ENCODE measurements at places on chromosomes 16 and 17. TPM values are rescaled to one million over a fixed set of nuclear protein-coding genes. Genes with fewer than 3 reads are reported as not detected.

DNA sequence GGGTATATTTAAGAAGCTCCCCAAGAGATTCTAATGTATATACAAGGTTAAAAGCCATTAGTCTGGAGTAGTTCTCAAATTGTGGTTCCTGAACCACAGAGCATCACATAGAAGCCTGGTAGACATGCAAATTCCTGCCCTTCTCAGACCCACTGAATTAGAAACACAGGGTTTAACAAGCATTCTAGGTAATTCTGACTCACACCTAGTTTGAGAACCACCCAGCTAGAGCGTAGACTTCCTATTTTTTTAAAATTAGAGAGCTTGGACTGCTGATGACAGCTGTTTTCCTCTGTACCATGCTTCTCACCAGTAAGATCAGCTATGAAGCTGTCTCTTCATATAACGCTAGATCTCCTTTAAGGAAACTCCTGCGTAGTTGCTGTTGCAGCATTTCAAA lies 50.6 kb downstream of the HS3ST3B1 start:
- no peak for DNase-seq

- DNase-seq, result no peak
These were observed 19.1 kb upstream of the HEXD start for GRCh38 chr17:82399041-82399441.

DNA sequence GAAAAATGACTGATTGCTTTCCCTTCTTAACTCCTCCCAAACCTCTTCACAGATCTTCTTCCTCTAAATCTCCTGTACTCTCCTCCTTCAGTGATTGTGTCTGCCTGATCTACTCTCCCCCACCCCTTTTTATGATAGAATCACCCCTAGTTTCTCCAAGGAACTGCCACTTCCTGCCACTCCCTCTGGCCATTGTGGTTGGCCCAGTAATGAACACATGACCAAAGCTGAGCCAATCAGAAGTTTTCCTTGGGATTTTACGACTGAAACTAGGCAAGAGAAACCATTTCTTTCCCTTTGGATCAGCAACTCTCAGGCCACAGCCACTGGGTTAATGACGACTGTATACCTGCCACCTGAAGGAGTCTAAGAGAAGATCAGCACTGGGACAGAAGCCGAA lies 15.9 kb downstream of the IRX3 start:
- no peak for DNase-seq

DNA sequence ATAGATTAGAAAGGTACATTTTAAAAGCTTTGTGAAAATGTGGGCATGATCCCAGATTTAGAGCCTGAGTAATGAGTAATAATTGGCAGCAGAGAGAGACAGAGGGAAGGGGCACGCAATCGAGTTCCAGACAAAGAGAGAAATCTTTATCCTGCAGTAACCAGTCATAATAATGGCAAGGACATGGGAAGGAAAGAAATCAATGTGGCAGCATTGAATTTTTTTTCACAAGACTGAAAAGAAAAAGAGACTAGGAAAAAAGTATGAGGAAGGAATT lies 790.8 kb upstream of the SOX9 start:
- no peak for DNase-seq

DNA sequence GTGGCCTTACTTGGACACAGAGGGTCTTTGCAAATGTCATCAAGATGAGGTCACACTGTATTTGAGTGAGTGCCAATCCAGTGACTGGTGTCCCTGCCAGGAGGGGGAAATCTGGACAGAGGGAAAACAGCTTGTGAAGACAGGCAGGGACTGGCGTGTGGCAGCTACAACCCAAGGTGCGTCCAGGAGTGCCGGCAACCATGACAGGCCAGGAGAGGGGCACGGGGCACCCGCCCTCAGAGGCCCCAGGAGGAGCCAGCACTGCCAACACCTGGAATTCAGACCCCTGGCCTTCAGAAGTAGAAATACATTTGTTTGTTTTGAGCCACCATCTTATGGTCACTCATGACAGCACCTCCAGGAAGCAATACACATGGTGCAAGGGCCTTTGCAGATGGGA lies 225.7 kb downstream of the CPPED1 start:
- peak; percentile 27 for DNase-seq

DNA sequence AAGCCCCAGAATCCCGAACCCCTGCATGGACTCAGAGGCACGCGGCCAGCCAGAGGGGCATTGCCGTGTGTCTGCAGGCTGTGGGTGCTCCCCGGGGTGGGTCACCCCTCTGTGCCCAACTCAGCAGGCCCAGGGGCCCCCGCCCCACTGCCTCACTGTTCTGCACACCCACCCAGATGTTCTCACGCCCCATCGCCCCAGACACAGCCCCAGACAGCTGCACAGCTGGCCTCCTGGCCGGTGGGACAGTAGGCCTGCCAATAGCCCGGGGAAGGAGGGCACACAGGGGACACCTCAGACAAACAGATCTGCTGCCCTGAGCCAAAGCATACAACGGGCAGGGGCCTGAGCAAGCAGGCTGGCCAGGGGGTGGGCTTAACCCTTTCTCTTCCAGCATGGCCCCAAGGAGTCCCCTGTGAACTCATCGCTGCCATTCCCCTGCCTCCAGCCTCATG lies 27.6 kb upstream of the NXPH3 start:
- peak; percentile 68 for DNase-seq

- no peak for DNase-seq
These were observed 803 bp downstream of the APOBR start for GRCh38 chr16:28495098-28495793.

SOX9 gene
- 24.0 TPM for total RNA-seq

Data from cardiac septum (tissue), 1 donor.